Fibroblast of villous mesenchyme (primary cell): ENCODE measurements at places on chromosomes 5 and 9. TPM values are rescaled to one million over a fixed set of nuclear protein-coding genes. Genes with fewer than 3 reads are reported as not detected.

- peak; percentile 94 for DNase-seq
Measured at GRCh38 chr9:128892221-128892921, 10.4 kb downstream of the LRRC8A start.

DNA sequence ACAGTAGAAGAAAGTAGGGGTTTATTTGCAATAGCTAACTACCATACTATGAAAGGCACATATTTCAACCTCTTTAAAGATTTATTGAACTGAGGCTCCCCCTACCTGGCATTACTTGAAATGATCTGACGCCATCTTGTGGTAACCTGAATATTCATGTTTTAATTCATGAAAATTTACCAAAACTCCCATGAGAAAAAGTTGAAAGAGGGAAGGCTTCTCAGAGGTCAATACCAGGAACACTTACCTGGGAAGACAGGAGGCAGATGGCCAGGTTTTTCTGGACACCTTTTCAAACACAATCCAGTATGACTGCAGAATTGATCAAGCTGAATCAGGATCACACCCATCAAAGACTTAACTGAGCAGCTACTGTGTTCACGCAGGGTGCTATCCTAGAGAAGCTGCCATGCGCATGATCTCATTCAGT, 9.4 kb downstream of the PRELID2 start:
- peak; percentile 69 for DNase-seq

The PCDHGA6 gene
- total RNA-seq: 4.7 and 4.8 TPM in 2 replicates

The LRRC19 gene
- not detected in 2 replicates for total RNA-seq

GRCh38 chr5:4659851-4660250, 480.3 kb upstream of the ADAMTS16 start:
- no peak for DNase-seq

The ARHGEF39 gene
- 0.97 and 3.0 TPM in 2 replicates for total RNA-seq

GRCh38 chr9:111836311-111836710, 41.6 kb upstream of the SHOC1 start:
- no peak for DNase-seq

DNA sequence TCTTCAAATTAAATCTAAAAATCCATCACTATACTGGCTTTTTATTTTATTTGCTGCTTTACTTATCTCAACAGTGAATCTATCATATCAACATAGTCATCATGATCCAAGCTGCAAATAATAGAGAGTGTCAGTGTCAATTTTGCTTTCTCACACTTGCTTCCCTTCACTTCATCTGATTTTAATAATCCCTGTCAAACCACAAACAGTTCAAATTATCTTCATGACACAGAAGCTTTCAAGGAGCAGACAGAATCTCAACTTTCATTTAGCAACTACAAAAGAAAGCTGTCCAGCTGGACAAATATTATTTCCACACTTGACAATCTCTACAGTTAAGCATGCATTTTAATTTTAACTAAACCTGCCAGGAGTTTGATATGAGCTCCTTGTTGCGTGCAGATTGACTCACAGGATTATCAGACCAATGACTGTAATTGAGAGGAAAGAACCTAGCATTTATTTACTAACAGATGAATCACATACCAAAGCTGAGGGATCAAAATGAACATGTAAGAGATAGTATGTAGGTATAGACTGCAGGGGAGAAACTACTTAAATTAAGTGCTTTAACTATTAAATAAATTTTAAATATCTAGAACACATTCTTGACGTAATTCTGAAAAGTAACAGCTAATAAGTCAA, 56.0 kb downstream of the KIAA0825 start:
- DNase-seq: no peak

- no peak for DNase-seq
Measured at GRCh38 chr9:75147638-75148037, 59.3 kb downstream of the OSTF1 start.

GRCh38 chr5:104016646-104017045, 454.1 kb upstream of the NUDT12 start:
- DNase-seq: peak; percentile 33

- DNase-seq: no peak
Measured at GRCh38 chr9:127189628-127190027, 67.2 kb upstream of the ANGPTL2 start.

The CNTNAP3 gene
- total RNA-seq: 0.64 TPM in 1 of 2 replicates, not detected in the other

GRCh38 chr5:84285641-84286637, 98.7 kb downstream of the EDIL3 start:
- DNase-seq: no peak

The CDH12 gene
- not detected in 2 replicates for total RNA-seq

The SLCO6A1 gene
- total RNA-seq: under 0.01 and 0.32 TPM in 2 replicates

DNA sequence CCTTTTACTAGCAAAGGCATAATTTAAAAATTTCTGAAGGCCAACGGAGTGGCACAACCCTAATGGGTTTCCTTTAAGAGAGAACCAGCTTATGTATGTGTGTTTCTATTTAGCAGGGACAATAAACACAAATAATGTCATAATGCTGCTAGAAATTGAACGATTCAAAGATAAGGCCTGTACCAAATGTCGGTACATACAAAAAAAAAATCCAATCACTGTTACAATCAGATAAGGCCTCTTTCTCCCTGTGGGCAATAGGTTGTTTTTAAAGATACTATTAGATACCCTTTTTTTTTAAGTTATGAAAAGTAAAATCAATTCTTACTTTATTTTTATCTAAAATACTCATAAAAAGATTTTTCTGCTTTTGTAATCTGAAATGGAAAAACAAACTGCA, 821.0 kb downstream of the PRELID2 start:
- DNase-seq: no peak

DNA sequence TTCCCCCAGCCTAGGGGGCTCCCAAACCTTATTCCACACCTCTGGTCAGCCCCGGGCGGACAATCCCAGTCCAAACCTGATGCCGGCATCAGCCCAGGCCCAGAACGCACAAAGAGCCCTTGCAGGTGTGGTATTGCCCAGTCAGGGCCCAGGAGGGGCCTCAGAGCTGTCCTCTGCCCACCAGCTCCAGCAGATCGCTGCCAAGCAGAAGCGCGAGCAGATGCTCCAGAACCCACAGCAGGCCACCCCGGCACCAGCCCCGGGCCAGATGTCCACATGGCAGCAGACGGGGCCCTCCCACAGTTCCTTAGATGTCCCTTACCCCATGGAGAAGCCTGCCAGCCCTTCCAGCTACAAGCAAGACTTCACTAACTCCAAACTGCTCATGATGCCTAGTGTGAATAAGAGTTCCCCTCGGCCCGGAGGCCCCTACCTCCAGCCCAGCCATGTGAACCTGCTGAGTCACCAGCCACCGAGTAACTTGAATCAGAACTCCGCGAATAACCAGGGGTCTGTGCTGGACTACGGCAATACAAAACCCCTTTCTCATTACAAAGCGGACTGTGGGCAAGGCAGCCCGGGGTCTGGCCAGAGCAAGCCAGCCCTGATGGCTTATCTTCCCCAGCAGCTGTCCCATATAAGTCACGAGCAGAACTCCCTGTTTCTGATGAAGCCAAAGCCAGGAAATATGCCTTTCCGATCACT, 27.6 kb upstream of the LTC4S start:
- no peak for DNase-seq

DNA sequence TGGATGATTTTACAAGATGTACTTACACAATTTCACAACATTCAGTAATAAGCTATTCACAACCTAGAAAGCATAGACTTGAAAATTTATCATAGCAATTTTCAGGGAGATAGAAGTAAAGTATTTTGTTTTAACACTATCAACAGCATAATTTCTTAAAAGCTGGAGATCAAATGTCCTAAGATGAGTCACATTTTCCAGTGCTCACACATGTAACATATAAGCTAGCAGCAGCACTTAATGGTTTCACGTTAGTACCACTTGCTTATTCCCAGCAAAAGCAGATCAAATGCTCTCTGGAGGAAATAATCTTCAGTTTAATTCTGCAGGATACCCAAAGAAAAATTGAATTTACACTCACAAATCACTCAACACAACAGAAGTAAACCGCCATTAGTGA, 6.5 kb downstream of the OR13C8 start:
- DNase-seq: no peak

DNA sequence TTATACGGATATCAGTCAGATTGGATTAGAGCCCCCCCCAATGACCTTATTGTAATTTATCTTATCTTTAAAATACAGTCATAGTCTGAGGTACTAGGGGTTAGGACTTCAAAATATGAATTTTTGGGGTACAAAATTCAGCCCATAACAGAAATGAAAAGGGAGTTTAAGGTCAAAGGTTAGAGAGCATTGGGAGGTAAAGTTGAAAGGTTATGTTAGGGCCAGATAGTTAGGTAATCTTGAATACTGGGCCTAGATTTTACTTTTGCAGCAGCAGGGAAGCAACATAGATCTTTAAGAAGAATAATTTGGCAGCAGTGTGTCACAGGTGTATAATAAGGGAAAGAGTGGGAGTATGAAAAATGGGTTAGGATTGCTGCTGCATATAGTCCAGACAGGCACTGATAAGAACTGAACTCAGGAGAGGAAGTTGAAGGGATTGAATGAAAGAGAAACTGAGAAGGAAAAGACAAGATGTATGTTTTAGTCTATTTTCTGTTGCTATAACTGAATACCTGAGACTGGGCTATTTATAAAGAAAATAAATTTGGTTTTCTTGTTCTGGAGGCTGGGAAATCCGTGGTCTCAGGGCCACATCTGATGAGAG, 10.7 kb upstream of the GCNT4 start:
- no peak for DNase-seq

DNA sequence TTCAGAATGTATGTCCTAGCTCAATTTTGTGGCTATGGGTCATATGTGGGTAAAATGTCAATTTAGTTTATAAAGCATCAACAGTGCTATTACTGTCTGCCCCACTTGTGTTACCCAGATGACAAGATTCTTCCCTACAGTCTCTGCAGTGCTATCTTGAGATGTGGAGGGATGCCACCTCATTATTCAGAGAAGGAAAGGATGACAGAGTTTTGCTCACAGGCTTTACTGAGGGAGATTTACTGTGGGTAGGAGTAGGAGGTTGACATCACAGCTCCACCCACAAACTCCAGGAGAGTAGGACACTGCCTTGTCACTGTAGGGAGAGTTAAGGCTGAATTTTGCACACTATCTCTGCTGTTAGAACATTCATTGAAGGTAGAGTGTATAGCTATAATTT, 359.3 kb downstream of the HTR1A start:
- no peak for DNase-seq

DNA sequence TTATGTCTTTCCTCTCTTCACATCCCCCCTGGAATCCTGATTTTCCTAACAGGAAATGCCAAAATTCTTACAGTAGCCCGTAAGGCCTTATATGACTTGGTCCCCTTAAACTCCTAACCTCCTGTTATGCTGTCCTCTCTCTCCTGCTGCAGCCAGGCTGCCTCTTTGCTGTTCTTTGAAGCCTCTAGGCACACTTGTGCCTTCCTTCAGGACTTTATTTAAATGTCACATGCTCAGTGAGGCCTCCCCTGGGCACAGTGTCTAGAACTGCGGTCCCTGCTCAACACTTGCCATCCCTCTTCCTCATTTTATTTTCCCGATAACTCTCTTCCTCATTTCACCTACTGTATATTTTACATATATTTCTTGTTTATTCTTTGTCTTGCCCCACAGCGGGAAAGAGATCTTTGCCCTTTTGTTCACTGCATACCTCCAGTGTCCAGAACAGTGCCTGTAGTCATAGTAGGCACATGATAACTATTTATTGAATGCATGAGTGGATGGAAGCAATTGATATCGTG, 5.5 kb upstream of the SHB start:
- DNase-seq: peak; percentile 42

The PCDHB7 gene
- under 0.01 and 0.43 TPM in 2 replicates for total RNA-seq

DNA sequence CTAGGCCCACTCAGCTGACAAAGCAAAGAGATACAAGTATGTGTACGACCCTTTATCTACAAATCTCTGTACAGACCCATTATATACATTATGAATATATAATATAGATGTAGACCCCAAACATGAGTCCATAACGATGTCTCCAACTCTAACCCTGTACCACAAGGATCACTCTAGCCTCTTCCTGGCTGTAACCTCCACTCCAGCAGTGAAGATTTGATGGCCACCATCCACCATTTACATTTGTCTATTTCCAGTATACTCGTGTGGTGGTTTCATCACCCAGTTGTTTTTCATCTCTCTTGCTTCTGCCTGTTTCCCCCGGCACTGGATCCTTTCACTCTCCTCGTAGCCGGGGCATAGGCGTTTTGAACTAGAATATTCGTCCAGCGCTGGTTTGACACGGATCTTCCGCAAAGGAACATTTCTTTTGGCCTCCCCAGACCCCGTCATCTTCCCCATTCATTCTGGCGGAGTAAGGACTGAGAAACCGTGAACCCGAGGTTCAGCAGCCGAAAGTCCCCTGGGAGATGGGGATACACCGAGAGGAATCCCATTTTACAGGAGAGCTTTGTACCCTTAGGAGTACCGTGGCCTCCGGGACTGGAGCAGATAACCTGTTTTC, 828 bp upstream of the TRIO start:
- DNase-seq: peak; percentile 55

The TAF1L gene
- under 0.01 TPM in 1 of 2 replicates, not detected in the other for total RNA-seq

- DNase-seq: no peak
Measured at GRCh38 chr5:110476164-110476563, 250.3 kb downstream of the TMEM232 start.

DNA sequence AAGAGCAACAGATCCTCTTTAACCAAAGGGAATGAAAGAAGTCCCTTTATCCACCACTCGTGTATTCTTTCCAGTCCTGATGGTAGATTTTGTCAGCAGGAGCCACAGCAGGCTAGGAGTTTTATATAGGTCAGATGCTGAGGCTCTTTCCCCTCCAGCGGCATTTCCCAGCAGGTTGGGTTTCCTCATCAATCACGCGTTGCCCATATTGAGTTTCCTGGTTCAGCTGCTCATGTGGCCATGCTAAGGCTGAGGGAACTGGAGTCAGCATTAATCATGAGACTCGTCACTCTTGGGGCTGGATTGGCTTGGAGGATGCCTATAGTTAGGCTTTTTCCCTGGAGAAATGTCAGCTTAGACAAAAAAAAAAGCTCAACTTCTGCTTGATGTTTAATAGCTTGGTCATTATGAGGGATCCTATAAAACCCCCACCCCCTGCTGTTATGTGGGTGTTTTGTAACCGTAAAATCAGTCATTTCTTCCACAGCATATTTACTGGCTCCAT, 193.4 kb upstream of the GAS1 start:
- DNase-seq: no peak

- no peak for DNase-seq
Measured at GRCh38 chr5:142685418-142686209, at the start of gene FGF1. TSS of gene FGF1 (minus strand) at chr5:142686090. CDS start at chr5:142614127, 71,963 bp downstream.

The ANKRD18B gene
- 0.97 TPM in 1 of 2 replicates, not detected in the other for total RNA-seq

The IPO11 gene
- total RNA-seq: 20.9 and 34.5 TPM in 2 replicates

GRCh38 chr5:134555223-134555889, 29.9 kb downstream of the JADE2 start:
- no peak for DNase-seq

The CFAP90 gene
- total RNA-seq: not detected in 2 replicates

GRCh38 chr9:21558615-21559401, 76.7 kb upstream of the IFNE start:
- peak; percentile 58 for DNase-seq

The FGD3 gene
- under 0.01 TPM in 1 of 2 replicates, not detected in the other for total RNA-seq

The KLF4 gene
- 2.6 and 3.5 TPM in 2 replicates for total RNA-seq

GRCh38 chr9:137968235-137968634, 90.7 kb downstream of the CACNA1B start:
- DNase-seq: no peak

GRCh38 chr5:39441838-39442237, 17.1 kb upstream of the DAB2 start:
- DNase-seq: no peak

The TMEM174 gene
- total RNA-seq: not detected in 2 replicates

- no peak for DNase-seq
Measured at GRCh38 chr5:6837519-6838110, 124.4 kb downstream of the TENT4A start.

The MCC gene
- 25.4 and 37.6 TPM in 2 replicates for total RNA-seq

- no peak for DNase-seq
Measured at GRCh38 chr5:109900911-109901627, 211.3 kb downstream of the MAN2A1 start.
